Bone marrow (tissue), 2 donors: ENCODE measurements at places on chromosomes 4 and X.

DNA sequence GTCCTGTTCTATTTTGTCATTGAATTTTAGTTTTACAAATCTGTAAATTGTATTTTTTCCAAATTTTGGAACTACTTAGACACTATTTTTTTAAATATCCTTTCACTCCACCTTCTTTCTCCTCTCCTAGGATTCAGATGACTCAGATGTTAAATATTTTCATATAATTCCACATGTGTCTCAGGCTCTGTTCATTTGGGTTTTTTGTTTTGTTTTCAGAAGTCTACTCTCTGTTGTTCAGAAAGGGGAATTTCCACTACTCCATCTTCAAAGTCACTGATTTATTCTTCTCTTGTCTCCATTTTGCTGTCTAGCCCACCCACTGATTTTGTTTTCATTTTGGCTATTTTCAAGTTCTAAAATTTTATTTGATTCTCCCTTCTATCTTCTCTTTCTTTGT, 264.0 kb upstream of the SLIT2 start:
- no peak for DNase-seq

DNA sequence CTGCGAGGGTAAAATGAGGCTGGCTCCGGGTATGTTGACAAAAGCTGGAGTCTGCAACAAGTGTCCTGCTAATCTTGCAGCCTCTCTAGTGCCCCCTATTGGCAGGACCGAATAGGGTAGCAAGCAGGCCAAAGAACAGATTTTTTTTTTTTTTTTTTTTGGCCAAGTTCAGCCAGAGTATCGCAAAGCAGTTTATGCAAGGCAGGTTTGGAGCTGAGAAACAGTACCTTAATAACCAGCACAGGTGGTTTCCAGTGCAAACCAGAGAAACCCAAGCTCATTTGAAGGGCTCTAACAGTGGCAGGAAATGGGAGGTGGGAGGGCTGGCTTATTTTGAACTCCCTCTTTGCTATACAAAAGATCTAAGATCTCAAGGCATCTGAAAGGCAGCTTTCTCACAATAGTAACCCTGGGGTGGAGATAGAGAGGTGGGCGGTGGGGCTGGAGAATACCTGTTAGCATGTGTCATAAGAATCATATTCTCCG, 38.2 kb upstream of the OCIAD2 start:
- DNase-seq: no peak

- DNase-seq: no peak
These were observed 282.2 kb upstream of the SLIT2 start for GRCh38 chr4:19969492-19969891.

DNA sequence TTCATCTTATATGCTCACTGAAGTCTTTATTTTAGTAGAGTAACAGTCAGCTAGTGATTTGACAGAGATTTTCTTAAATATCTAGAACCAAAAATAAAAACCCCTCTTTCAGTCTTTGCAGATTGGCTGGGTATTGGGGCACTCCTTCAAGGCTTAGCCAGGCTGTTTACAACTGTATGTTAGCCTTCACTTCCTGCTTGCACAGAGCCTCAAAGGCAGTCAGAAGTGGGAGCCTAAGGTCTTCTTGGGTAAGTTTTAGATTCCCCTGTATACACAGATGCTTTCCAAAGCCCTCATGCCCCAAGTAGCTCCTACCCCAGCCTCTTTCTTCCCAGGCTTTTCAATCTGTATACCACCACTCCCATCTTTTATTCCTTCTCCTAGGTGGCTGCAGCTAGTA, 136.1 kb upstream of the STIM2 start:
- DNase-seq: no peak

DNA sequence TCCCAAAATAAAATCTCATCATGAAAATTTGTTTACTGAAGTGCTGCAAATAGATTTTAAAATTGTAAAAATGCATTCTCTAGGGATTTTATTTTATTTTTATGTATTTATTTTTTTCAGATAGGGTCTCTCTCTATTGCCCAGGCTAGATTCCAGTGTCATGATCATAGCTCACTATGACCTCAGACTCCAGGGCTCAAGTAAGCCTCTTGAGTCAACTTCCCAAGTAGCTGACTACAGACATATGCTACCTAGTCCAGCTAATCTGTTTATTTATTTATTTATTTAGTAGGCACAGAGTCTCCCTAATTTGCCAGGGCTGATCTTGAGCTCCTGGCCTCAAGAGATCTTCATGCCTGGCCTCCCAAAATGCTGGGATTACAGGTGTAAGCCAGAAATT, 317.7 kb upstream of the ANXA10 start:
- no peak for DNase-seq

- DNase-seq: no peak
These were observed 278.9 kb downstream of the INPP4B start for GRCh38 chr4:142567199-142567598.

- no peak for DNase-seq
These were observed 1718.9 kb downstream of the C4orf33 start for GRCh38 chr4:130814896-130815295.

DNA sequence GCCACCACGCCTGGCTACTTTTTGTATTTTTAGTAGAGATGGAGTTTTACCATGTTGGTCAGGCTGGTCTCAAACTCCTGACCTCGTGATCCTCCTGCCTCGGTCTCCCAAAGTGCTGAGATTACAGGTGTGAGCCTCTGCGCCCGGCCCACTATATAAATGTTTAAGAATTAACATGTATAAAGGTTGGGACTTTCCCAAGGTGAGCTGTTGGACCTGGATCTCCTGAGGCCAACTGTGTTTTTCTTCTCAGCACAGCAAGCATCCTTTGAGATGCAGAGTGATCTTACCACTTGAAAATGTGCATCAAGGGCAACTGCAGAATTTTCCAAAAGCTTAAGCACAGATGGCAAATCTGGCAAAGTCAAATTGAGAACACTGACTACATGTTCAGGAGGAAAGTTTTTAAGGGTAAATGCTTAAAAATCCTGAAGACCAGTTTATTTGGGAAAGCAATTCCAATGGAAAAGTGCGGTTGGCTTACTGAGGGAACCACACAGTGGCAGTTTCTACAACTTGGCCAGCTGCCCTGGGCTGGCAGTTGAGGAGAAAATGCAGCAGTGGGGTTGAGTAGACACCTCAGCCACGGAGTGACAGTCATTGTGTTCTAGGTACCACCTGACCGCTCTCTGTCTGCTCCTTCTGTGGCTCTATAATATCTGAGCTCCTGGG, 168.9 kb downstream of the CBR4 start:
- no peak for DNase-seq

DNA sequence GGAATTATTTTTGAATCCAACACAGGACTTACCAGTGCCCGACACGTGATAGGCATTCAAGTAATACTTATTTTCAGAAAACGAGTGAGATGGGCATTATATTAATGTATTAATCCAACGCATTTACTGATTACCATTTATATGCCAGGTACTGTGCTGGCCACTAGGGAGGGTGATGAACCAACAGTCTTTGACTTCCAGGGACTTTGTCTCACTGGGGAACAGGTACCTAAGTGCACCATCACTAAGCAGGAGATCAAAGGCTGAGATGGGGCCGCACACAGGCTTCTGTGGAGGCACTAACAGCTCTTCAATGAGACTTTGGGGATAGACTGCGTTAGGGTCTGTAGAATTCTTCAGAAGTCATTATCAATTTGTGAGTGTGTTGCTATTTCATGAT, 5.7 kb upstream of the TADA2B start:
- DNase-seq: no peak

GRCh38 chrX:146615628-146616348, 193.8 kb upstream of the CXorf51B start:
- DNase-seq: no peak

- no peak for DNase-seq
These were observed 133.6 kb upstream of the RASGEF1B start for GRCh38 chr4:81605271-81605670.

GRCh38 chr4:42671431-42672194, 14.7 kb upstream of the ATP8A1 start:
- no peak for DNase-seq

DNA sequence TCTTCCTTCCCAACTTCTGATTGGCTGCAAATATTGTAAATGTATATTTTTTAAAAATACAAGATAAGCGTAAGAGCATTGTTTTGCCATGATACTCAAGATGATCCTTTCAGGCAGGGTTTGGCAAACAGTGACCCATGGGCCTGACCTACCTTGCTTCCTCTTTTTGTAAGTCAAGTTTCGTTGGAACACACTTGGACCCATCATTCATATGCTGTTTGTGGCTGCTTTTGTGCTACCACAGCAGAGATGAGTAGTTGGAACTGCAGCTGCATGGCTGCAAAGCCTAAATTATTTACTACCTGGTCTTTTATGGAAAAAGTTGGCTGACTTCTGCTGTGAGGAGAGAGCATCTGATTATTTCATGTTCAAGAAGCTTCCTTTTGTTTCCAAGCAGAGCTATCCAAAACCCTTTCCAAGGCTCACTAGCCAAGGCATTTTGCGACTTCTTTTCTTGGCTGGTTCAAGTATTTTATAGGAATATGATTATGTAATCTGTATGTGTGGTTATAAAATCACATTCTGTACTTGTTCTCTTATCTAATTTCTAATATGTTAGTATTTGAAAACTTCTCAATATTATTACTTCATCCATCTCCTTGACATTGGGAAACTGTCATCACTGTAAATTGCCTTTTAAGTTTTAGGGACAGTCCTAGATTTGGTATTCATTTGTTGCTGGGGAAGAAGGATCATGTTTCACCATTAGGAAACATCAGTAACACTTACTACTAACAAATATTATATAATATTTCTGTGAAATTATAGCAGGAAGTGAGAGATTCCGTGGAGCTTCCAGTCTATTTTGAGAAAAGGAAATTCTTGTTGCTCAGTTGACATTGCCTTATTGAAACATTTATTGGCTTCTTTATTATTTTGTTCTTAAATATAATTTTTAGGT, 109.2 kb downstream of the ARHGAP10 start:
- no peak for DNase-seq

- no peak for DNase-seq
These were observed 100.8 kb downstream of the DOCK11 start for GRCh38 chrX:118596390-118596789.

DNA sequence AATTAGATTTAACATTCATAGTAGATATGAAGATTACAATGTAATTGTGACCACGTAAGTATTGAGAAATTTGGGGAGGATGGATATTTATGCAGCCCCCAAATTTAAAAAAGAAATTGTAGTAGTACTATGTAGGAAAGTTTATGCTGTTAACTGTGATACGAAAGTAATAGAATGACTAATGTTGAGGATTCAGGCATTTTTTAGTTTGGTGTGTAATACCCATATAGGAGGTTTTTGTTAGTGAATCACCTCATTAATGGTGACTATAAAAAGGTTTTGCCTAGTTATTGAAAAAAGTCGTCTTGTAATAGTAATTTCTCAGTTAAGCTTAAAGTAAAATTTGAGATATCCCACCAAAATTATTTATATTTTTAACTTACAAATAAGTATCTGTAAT, 67.2 kb downstream of the SMARCAD1 start:
- DNase-seq: no peak

GRCh38 chrX:103372886-103373285, 3.5 kb upstream of the BEX3 start:
- DNase-seq: no peak

DNA sequence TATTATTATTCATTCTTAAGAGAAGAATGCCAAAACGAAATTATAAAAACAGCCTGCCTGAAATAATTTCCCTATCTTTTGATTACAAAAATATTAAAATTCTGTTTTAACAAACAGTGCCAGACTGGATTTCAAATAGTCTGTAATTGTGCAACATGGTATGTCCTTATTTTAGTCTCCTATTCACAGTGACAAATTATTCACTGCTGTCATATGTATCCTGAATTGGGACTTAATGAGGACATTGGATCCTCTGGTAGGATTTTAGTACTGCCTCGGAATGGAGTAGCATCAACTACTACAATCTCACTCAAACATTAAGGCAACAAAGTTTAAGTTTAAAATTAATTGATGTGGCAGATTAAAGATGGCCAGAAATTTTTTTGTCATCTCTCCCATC, 97.6 kb downstream of the CASK start:
- DNase-seq: no peak

DNA sequence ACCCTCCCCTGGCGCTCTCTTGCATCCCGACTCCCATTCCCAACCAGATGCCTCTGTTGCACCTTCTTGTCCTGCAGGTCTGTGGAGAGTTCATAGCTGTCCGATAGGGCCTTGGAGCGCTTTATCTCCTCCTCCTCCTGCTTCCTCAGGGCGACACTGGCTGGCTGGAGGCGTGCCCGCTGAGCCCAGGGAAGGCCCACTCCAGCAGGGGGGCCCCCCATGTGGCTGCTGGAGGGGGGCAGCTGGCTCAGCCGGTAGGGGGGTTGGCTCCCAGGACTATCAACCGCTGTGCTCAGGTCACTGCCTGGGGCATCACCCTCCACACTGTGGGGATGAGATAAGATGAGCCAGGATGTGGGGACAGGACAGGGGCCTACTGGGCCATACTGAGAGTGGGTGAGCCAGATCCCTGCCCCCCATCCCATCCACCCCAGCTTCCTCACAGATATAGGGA, 25.6 kb downstream of the IQSEC2 start:
- DNase-seq: no peak

GRCh38 chr4:52822972-52823701, 39.0 kb upstream of the RASL11B start:
- no peak for DNase-seq

DNA sequence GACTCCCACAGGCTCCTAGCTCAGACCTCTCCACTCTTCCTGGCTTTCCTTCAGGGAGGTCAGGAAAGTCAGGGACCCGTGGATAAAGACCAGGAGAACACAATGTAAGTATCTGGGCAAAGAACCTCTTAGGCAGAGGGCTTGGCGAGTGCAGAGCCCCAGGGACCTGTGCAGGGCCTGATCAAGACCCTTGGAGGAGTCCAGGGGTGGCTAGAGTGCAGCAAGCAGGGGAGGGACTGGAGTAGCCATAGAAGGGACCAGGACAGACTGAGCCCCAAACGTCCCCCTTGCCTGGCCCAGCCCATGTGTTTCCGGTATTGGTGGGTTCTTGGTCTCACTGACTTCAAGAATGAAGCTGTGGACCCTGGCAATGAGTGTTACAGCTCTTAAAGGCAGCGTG, 5.9 kb upstream of the TNIP2 start:
- DNase-seq: no peak

- no peak for DNase-seq
These were observed 41.1 kb downstream of the GBA3 start for GRCh38 chr4:22733816-22734215.

- DNase-seq: no peak
These were observed 165.5 kb downstream of the KLF8 start for GRCh38 chrX:56397636-56398035.

DNA sequence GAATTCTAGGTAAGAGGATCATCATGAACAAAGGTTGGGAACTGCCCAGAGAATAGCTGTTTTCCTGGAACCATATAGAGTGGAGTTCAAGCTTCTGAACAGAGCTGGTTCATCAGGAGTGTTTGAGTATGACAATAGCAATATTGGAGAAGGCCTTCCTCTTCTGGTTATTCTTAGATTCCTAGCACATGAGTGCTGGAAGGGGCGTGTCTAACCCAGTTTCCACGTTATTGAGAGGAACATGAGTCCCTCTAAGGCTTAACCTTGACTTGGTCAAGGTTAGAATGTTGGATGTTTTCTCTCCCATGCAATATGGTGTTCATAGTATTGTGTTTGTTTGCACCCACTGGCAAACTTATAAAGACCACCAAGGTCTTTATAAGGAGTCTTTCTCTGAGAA, 101.3 kb downstream of the TSPAN7 start:
- DNase-seq: no peak

GRCh38 chr4:18242919-18243693, 221.6 kb upstream of the LCORL start:
- DNase-seq: no peak

GRCh38 chr4:72842323-72842722, 227.2 kb downstream of the COX18 start:
- no peak for DNase-seq
